GM23338 (cell line): ENCODE measurements at places on chromosomes 3 and 15.

GRCh38 chr15:91196768-91197167 lies 96.7 kb downstream of the SV2B start:
- DNase-seq = no peak

GRCh38 chr3:2166552-2166951 lies 67.9 kb downstream of the CNTN4 start:
- peak; percentile 41 for DNase-seq

GRCh38 chr3:72797773-72798543 lies 50.3 kb downstream of the SHQ1 start:
- DNase-seq = peak; percentile 45

DNA sequence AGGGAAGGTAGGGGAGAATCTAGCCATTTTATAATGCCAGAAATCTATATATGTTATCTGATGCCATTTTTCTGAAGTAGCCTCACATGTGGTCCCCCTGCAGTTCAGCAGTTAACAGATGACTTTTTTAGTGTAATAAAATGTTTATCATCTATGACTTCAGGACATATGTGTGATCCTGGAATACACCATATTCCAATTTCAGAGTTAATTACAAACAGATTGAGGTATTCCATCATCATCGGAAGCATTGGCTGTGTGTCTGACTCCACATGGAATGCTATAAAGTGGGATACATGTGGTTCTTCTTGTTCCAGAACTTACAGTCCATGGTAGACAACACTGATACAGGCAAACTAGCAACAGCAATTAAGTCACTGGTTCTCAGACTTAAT lies 45.9 kb upstream of the LIMD1 start:
- DNase-seq = no peak

DNA sequence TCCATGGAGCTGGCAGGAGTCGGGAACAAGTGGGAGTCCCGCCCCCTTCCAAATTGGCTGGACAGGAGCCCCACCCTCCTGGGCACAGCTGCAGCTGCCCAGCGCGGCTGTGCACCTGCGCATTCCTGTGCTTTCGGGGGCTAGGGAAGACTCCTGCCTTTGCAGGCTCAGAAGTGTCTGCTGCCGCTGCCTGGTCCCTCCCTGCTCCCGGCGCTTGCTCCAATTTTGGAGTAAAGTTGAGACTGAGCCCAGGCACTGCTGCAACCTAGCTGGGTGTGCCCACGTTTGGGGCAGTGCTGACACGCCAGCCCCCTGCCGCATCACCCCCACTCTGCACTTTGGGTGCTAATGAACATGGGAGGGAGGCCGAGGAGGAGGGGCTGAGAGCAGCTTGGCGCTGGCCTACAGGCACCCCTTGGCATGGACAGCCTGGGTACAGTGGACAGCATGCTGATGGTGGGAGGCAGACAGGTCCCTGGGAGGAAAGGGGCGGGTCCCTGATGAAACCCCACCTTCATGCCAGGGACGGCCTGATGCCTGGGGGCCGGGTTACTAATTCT lies 399.2 kb upstream of the CNTN4 start:
- DNase-seq = no peak

- DNase-seq = no peak
These were observed 300.4 kb upstream of the STT3B start for GRCh38 chr3:31232055-31233025.

GRCh38 chr3:131503320-131503635 lies 507 bp upstream of the MRPL3 start:
- DNase-seq = peak; percentile 3

- DNase-seq = peak; percentile 85
These were observed 203.7 kb downstream of the ABHD5 start for GRCh38 chr3:43894176-43895049.

DNA sequence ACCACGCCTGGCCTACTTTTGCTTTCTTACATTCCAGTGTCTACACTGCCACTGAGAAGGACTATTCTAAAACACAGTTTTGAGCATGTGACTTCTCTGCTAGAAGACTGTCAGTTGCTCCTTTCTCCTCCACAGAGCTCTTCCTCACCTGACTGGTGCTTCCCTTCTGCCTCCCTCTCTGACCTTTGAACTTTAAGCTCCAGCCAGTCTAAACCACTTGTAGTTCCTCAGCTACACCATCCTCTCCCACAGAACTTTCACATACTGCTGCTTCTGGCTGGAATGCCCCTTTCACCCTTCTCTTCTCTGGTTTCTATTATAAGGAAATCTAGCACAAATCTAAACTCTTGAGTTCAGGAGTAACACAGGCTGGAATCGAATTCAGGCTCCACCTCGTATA lies 9.1 kb downstream of the NCEH1 start:
- no peak for DNase-seq

- no peak for DNase-seq
These were observed 62.1 kb upstream of the RNU6-1 start for GRCh38 chr15:67901922-67902321.

GRCh38 chr3:68988740-68989139 lies 24.7 kb downstream of the EOGT start:
- DNase-seq = no peak

DNA sequence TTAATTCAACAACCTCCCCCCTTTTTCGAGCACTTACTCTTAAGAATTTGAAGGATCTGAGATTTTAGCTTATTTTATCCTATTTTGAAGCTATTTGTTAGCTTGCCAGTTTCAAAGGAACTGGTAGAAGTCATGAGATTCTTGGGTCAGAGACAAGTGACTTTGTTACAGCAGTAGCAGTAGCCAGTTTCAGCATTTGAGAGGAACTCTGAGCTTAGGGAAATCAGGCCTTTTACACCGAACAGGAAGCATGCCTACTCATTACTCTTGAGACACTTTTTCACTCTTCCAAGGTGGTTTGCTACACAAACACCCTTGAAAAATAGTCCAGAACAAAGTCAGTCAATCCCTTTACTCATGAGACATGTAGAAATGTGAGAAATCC lies 24.5 kb upstream of the TM4SF1 start:
- no peak for DNase-seq

DNA sequence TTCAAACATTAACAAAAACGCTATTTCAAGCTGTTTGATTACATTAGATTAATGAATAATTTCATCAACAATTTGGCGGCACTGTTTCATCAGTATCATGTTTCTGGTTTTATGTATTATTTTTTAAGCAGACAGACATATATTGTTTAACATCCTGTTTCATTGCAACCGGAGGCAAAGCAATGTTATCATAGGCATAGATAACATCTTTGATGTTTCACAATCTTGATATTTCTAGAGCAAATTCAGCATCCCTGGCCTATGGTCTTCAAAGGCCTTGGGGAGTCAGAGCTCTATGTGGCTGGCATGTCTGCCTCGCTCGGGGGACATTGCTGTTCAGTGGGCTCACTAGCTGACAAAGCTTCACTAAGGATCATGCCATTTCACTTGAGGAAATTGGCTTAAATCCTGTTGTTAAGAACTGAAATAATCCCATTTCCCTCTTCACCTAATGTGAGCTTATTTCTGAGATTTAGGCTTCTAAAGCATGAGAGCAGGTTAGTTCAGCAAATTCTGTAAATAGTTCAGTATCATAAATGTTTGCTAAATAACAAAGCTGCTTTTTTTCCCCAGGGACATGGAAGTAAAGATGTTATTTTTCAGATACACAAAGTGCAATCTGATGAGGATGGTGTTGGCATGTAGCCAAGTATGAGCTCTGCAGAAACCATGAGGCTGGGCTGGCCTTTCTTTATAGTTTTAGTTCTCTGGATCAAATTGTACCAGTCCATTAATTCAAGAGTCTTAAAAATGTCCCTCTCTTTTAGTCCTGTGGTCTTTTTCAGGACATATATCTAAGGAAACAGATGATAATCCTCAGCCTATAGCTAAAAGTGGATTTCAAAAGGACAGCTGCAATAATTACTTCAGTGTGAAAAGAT lies 941.4 kb downstream of the PLOD2 start:
- no peak for DNase-seq

- peak; percentile 47 for DNase-seq
These were observed 433.4 kb downstream of the PYDC2 start for GRCh38 chr3:191894406-191894805.

DNA sequence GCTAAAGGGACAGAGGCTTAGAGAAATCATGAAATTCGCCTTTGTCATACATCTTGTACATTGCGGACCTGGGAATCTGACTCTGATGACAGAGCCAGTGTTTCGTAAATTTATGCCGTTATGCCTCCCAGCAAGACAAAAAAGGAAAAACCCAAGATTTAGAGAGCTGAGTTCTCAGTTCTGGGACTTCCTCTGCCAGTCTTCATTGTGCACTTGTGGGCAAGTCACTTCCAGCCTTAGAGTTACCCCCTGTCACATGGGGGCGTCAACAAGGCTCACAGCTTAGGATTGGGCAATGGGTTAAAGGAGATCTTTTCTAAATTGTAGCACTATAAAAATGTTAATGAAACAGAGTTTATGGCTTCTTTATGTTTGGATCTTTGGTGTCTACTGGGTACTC lies 41.9 kb upstream of the MITF start:
- DNase-seq = no peak

GRCh38 chr3:73734211-73735089 lies 109.7 kb upstream of the PDZRN3 start:
- DNase-seq = no peak

- no peak for DNase-seq
These were observed 25.8 kb downstream of the RAF1 start for GRCh38 chr3:12638105-12638504.

GRCh38 chr3:174957551-174958001 lies 98.4 kb downstream of the NAALADL2 start:
- DNase-seq = no peak

GRCh38 chr3:151708868-151709267 lies 24.9 kb upstream of the AADACL2 start:
- no peak for DNase-seq

GRCh38 chr3:14230729-14231128 lies 52.1 kb downstream of the LSM3 start:
- no peak for DNase-seq

GRCh38 chr15:90189781-90190467 lies 11.2 kb upstream of the SEMA4B start:
- DNase-seq = no peak

GRCh38 chr3:8608791-8609467 lies 35.7 kb downstream of the SSUH2 start:
- no peak for DNase-seq

DNA sequence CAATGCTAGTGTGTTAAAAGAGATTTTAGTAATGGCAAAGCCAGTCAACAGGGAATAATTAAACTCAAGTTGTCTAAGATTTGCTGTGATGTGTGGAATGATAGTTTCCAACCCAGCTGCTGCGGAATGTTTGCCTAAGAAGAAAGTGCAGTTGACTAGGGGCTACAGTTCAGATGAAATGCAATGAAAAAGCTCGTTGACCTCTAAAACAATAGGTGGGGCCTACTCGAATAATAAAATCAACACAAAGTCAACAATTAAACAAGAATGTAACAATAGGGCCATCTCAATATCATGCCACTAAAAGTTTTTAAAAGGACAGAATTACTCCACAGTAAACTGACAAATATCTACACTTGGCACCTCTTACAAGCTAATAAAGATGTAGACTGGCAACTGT lies 484.2 kb downstream of the MECOM start:
- DNase-seq = no peak

DNA sequence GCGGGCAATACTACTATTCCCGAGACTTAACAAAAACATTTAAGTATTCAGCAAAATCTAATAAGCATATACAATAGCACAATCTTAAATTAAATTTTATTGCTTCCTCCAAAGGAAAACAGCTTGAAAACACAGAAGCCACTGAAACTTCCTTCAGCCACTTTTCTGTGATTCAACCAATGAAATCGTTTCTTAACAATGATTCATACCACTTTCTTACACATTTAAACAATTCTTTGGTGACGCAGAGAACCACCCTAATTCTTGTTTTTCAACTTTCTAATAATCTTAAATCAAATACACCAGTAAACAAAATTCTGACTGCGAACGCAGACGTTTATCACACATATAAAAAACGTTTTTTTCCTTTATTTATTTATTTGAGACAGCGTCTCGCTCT lies 4.1 kb downstream of the TJP1 start:
- no peak for DNase-seq

DNA sequence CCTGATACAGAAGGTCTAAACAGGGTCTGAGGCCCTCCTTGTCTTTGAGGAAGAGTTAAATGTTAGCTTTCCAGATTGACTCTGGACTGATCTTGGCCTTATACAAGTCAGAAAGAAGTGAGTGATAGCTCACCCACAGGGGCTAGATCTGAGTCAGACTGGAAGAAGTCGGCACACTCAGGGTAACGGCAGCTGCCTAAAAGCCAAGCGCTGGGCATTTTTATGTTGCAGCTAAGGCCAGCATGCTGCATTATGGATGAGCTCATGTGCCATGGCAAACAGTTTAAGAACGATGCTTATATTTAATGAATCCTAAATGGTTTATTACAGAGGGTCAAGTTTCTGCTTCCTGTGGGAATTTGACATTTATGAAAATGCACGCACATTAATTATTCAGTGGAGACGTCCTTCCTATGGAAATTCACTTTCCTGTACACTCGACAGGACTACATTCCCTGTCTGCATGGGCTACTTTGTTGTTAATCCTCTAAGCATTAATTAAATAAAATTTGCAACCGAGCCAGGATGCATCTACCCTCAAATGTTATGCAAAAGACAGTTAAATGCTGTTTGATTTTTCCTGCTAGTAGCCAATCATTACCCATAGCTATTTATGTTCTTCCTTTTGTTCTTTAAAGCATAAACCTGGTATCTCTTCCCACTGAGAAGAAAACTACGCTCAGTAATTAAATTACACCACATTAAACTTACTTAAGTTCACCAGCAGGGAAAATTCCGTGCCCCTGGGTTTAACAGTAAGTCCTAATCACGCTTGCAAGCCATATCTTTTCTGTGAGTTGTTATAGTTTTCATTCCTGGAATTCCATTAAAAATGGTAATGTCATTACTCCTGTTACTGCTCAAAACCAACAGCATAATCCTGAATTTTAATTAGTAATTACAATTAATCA lies 762.7 kb upstream of the CFAP20DC start:
- DNase-seq = peak; percentile 41

- DNase-seq = no peak
These were observed 23.3 kb upstream of the TMEM158 start for GRCh38 chr3:45249391-45249790.

DNA sequence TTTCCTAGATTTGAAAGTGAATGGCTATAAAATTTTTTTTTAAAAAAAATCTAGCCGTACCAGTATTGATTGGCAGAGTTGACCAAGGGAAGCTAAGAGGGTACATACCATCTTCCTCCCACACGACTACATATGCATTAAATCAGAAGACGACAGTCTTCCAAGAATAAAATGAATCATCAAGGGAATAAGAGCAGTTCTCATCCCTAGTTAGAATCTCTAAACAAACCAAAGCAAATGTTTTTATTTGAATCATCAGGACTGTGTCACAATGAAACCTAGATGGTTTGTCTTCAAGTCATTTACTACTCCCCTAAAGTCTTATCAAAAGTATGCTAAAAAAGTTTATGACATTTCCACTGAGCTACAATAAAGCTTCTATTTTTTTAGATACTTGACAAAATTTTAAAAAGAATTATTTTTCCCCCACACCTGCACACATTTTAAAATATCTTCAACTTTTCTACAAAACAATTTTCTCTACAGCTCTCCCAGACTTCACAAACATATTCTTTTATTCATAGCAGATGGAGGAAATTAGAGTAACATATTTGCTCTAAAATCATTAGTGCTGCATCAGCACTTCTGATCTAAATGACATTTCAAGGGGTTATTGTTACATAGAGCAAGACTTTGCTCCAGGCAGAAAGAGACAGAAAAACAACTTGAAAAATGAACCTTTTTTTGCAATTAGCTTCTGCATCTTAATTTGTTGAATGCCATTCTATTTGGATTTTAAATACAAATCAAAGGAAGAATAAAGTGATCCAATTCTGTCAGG lies 547.1 kb downstream of the FHIT start:
- DNase-seq = no peak

GRCh38 chr3:32703491-32703972 lies 18.5 kb downstream of the CNOT10 start:
- no peak for DNase-seq

- no peak for DNase-seq
These were observed 380.1 kb upstream of the GBE1 start for GRCh38 chr3:82141592-82141991.
